Stimulated activated CD8-positive, alpha-beta memory T cell treated with anti-CD3 and anti-CD28 coated beads, Interleukin-15, amount 100 ng/mL, for 24 hours (primary cell): ENCODE measurements at places on chromosomes 1 and 21.
A peak's percentile ranks its signal among the peaks of the same experiment; 100 is the strongest.

DNA sequence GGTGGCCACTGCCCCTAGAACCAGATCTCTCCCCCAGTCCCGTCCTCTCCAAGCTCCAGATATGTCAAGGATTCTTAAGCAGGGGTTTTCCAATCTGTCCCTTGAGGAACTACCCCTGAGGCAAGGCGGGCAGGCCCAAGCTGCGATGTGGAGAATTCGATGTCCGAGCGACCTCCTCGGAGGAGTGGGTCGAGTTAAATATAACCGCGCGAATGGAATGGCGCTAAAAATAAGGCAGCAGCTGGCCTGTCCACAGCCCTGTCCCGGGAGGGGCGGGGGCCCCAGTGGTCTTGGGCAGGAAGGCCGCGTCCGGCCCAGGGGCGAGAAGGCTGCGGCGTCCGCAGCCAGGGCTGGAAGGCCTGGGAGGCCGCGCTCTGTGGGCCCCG is 5.8 kb upstream of the FOXD3 start:
- no peak for DNase-seq

GRCh38 chr1:63967901-63968300 is 194.1 kb downstream of the ROR1 start:
- DNase-seq: no peak

DNA sequence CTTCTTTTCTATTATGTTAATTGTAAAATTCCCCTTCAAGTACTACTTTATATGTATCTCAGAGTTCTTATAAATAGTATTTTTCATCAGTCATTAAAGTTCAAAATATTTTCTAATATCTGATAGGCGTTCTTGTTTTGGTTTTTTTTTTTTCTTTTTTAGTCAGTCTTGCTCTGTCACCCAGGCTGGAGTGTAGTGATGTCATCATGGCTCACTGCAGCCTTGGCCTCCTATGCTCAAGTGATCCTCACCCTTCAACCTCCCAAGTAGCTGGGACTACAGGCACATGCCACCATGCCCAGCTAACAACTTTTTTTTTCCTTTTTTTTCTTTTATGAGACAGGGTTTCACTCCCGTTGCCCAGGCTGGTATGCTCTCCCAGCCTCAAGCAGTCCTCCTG is 27.3 kb downstream of the AGMAT start:
- no peak for DNase-seq

- DNase-seq: no peak
Observed at GRCh38 chr1:31904339-31905092, 33.7 kb downstream of the PTP4A2 start.

- no peak for DNase-seq
Observed at GRCh38 chr1:229474509-229474908, 33.6 kb downstream of the NUP133 start.

- DNase-seq: no peak
Observed at GRCh38 chr21:35451276-35451675, 402.2 kb upstream of the RUNX1 start.

DNA sequence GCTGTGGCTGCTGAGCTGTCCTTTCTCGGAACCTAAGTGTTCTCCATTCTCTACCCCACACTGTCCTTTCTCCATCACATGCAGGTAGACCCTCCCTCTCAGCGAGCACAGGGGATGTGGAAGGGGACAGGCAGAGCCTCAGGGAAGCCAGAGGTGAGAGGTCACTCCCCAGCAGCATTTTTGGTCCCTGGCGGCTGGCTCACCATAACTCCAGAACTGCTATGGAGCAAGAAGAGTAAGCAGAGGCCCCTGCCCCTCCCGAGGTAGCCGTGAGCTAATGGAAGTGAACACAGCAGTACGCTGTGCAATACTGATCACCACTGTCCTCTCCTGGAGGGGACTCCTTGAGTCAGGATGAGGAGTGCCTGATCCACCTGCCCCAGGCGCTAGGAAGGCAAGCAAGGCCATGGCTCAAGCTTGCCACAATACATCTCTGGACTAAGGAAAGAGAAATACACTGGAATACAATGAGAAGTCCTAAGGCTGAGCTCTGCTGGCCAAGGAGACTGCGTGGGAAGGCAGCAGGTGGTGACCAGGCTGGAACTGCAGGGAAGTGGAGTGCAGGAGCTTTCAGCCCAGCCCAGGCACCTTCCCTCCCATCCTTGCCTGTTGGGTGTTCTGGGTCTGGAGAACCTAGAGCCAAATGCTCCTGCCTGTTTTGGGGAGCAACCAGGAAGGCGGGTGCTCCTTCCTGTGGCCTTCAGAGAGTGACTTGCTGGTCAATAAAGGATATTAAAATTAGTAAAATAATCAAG is 96.2 kb downstream of the LAMC2 start:
- DNase-seq: no peak

GRCh38 chr1:235910357-235911299 is 43.9 kb upstream of the LYST start:
- DNase-seq: no peak

- no peak for DNase-seq
Observed at GRCh38 chr1:25103164-25103795, 129.0 kb downstream of the SYF2 start.

DNA sequence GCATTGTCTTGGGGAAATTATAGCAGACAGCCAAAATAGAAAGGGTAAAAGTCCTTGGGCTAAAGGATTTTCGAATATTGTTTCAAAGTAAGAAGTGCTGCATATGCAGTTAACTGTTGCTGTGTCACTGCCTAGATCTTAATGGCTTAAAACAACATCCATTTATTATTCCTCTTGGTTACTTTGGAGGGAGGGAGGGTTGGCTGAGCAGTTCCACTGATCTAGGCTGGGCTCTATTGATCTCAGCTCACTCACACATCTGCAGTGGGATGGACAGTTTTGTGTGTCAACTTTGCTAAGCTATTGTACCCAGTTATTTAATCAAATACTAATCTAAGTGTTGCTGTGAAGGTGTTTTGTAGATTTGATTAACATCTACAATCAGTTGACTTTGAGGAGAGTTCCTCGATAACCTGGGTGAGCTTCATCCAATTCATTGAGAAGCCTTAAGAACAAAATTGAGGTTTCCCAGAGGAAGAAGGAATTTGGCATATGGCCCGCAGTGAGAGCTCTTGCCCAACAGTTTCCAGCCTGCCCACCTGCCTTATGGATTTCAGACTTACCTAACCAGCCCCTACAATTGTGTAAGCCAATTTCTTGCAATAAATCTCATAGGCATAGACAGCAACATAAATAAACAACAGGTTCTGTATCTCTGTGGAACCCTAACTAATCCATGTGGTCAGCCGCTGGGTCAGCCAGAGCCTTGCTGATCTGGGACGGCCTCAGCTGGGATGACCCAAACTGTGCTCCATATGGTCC is 187.3 kb downstream of the AK5 start:
- DNase-seq: no peak

DNA sequence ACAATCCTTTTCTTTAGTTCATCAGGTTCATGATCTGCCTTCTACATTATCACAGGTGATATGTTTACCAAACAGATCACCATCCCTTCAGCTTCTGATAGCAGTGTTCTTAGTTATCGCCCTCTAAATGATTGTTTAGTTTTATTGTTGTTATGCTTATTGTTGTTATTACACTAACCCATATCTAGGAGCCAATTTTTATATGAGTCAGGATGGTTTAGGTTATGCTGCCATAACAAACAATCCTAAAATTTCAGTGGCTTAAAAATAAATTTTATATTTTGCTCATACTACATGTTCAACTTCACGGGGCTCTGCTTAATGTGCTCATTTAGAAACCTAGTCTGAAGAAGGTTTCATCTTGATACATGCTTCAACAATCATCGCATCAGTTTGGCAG is 4.4 kb upstream of the JUN start:
- DNase-seq: no peak

DNA sequence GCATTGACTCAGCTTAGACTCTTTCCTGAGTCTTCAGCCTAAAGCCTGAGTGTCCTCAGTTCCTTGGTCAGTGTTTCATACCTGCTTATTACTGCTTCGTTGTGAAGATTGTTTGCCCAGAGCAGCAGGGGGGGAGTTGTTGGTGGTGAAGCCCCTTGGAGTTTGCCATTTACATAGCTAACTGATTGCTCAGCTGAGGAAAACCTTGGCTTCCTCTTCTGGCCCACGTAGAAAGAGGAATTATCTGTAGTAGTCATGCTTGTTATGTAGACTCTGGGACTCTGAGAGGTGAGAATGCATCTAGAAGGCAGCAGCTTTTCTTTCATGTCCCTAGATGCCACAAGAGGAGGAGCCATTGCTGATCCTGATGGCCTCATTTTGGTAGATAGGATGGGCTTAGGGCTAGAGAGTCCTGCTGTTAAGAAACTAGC is 125.9 kb downstream of the MAST2 start:
- DNase-seq: no peak

GRCh38 chr1:223710179-223711133 is 1.9 kb upstream of the CAPN2 start:
- no peak for DNase-seq

GRCh38 chr1:18868354-18868753 is 8.9 kb upstream of the TAS1R2 start:
- DNase-seq: no peak

GRCh38 chr1:171141688-171142415 is 43.2 kb upstream of the FMO2 start:
- no peak for DNase-seq

- DNase-seq: no peak
Observed at GRCh38 chr21:16514316-16514715, 784.5 kb downstream of the USP25 start.

- no peak for DNase-seq
Observed at GRCh38 chr1:18253093-18253492, 145.5 kb downstream of the IGSF21 start.

- DNase-seq: no peak
Observed at GRCh38 chr1:9797049-9797448, 26.7 kb downstream of the CLSTN1 start.

DNA sequence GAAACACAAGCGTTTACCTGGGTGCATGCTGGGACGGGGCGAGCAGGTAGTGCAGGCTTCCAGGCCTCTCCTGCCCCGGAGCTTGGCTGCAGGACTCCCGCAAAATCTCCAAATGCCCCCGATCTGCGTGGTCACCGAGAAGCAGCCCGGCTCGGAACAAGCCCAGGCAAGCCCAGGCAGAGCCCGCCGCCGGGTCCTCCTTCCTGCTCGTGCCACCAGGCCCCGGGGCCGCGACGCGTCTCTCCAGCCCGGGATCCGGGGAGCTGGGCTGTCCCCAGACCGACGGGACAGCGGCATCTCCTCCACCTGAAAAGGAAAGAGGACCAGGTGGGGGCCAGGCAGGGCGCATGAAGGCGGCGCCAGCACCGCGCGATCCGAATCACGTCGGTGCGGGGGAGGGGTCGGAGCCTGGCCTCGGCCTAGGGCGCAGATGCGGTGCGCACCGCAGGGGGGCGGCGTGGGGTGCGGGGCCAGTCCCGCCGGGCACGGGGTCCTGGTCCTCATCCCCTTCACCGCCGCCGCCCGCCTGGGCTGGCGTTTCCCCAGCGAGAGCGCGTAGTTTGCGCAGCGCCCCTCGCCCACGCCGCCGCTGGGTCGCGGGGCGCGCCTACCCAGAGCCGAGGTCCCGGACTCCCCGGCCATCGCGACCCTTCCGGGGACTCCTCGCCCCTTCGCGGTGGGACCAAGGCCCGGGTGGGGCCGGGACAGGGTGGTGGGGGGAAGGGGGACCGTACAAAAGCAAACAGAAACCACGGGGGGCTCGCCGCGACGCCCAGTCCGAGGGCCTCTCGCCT is 52.4 kb upstream of the H6PD start:
- DNase-seq: no peak

DNA sequence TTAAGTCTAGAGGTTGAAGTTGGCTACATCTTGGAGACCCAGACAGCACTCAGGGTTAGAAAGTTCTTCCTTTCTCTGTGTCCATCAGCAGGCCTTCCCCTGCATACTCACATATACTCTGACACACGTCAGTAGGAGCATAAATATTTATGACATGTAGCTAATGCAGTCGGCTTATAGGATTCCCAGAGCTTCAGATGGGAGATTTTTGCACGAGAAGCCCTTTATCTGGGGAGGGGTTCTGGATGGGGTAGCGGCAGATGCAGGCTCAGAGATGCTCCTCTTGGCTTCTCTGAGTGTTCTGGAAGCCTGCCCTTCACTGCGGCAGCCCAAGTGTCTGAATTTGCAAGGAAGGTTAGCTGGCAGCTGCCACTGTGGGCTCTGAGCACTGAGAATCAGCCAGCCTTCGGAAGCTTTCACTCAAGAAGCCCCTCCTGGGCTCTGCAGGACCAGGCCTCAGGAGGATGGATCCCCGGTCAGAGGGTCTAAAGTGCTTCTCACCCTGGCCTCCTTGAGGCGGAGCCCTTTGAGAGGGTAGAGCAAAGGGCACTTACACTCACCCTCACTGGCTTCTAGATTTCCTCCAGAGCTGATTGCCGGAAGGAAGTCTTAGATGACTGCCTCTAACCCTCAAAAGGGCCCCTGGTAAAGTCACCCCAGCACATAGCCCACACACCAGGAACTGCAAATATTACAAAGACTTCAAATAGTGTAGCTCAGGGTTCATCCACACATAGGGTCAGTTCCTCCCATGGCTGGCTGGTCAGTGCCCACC is 68.1 kb upstream of the NFASC start:
- no peak for DNase-seq

DNA sequence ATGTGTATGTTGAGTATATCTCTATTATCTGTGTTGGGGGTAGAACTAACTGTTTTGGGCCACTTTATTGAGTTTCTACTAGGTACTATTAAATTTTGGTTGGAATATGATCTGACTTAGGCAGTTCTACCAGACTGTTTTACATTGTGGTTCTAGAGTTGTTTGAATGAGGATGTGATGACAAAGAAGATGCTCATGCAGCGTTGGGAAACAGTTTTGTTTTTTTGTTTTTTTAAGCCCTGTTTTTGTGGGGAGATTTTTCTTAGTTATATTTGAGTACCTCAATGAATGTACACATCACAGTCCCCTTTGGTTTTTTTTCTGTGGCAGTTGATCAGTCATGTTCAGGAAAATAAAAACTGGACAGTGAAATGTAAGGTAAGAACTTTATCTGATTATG is 40.1 kb downstream of the TMED5 start:
- no peak for DNase-seq

DNA sequence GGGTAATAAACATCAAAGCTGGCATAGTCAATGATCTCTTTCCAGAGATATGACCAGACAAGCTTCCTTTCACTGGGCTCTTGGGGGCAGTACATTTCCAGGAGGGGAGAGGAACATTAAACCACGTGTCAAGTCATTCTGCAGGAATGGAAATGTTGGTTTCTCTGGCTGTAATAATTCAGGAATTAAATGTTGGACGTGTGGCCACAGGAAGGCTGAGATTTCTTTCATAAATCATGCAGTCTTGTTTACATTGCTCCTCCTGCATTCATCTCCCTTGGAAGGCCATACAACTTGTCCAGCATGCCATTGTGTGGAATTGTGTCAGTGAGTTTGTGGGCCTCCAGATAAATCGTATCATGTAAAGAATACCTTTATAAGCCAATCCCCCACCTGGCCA is 259.2 kb downstream of the ADGRL2 start:
- no peak for DNase-seq

GRCh38 chr1:28359592-28360239 is 9.8 kb upstream of the PHACTR4 start:
- DNase-seq: peak; percentile 35

DNA sequence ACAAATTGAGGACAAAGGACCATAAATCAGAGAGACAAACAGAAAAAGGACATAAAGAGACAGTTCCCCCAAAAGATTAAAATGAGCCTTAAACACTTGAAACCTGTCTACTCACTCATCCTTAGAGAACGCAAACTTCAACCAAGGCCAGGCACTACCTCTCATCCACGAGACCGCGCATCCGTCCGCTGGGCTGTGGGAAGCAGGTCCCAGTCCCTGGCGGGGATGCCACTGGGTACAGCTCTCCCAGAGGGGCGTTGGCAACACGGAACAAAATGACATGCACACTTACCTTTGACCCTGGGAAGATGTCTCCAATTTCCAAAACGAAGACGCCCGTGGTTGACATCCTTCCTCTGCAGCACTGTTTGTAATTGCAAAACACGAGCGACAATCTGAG is 16.5 kb upstream of the ADARB1 start:
- DNase-seq: no peak

GRCh38 chr1:25647106-25647505 is 30.5 kb downstream of the MAN1C1 start:
- no peak for DNase-seq
